ENCODE measurements at places on chromosomes 2 and 18.

DNA sequence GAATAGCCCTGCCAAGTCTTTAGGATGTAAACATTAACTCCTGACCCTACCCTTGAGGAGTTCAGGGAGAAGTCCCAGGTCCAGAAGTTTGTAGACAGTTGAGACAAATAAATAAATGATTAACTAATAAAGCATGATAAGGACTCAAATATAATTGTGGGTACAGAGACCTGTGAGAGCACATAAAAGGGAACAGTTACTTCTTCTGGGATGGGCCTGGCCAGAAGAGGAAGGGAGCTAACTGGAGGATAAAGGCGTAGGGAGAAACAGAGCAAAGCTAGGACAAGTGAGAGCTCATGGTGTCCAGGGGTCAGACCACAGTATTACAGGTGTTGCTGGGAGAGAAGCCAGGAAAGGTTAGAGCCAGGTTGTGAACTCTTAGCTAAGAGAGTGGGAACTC is 3.0 kb downstream of the LCLAT1 start:
- DNase-seq, result no peak

GRCh38 chr2:237418300-237418699 is 4.3 kb upstream of the COL6A3 start:
- no peak for DNase-seq

- no peak for DNase-seq
Measured at GRCh38 chr2:207494137-207494536, 35.6 kb upstream of the CREB1 start.

DNA sequence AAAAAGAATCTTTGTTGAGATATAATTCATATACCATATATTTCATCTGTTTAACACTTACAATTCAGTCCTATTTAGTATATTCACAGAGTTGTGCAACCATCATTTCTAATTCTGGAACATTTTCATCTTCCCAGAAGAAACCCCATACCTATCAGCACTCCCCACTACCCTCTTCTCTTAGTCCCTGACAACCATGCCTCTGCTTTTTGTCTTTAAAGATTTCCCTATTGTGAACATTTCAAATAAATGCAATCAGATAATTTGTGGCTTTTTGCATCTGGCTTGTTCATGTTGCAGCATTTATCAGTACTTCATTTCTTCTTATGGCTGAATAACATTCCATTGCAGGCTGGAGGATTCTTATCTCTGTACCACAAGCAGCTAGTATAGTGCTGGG is 305.9 kb upstream of the MEX3C start:
- no peak for DNase-seq

DNA sequence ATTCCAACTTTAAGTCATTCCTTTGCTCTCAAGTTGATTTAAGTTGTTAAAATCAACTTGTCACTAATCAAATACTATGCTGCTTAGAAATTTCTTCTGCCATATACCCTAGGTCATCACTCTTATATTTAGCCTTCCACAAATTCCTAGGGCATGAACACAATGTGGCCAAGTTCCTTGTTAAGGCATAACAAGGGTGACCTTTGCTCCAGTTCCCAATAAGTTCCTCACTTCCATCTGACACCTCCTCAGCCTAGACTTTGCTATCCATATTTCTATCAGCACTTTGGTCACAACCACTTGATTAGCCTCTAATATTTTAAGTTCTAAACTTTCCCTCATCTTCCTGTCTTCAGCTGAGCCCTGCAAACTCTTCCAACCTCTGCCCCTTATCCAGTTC is 9.9 kb upstream of the TMEM37 start:
- DNase-seq, result no peak

GRCh38 chr2:2875831-2876230 is 501.8 kb downstream of the EIPR1 start:
- no peak for DNase-seq

DNA sequence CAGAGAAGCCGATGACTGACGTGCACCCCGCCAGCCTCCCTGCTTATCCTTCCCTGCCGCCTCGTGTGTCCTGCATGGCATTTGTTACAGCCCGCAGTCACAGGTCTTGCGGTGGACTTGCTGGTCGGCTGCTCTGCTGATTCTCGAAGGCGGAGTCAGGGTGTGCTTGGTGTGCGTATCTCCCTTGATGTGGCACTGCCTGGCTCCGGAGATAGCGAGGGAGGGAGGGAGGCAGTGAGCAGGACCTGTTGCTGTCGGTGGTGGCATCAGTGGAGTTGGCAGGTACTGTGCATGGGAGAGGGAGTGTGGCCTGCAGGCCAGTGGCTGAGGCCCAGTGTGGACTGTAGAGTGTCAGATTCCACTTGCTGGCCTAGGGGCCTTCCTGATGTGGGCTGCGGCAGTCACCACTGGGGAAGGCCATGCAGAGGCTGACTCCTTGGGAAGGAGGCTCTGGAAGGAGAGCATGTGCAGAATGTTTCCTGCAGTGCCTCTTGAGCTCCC is 198.9 kb downstream of the AGAP1 start:
- no peak for DNase-seq

GRCh38 chr18:55089610-55090009 is 130.3 kb upstream of the CCDC68 start:
- no peak for DNase-seq

DNA sequence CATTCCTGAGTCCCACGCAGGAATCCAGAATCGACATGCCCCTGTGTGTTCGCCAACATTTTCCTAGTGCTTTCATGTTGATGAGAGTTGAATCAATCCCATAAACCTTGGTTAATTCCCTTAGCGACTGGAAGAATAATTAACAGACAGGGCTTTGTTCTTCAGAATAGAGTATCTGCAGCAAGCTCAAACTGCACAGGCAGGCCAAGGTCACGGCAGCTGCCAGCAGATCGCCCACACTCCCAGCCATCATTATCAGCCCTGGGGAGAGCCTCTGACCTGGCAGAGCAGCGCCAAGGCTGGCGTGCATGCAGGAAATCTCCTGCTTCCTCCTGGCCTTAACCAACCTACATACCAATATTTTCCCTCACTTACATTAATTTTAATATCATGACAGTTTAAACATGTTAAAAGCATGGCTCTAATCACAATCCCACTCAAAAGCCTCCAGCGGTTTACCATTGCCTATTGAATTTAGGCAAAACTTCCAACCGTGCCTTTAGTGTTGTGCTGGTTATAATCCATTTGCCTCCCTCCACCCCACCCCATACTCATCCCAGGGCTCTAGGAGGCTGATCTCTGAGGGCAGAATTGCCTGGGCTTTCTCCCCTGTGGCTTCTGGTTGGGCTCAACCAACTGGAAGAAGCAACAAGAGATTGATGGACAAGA is 46.8 kb upstream of the NCK2 start:
- no peak for DNase-seq

DNA sequence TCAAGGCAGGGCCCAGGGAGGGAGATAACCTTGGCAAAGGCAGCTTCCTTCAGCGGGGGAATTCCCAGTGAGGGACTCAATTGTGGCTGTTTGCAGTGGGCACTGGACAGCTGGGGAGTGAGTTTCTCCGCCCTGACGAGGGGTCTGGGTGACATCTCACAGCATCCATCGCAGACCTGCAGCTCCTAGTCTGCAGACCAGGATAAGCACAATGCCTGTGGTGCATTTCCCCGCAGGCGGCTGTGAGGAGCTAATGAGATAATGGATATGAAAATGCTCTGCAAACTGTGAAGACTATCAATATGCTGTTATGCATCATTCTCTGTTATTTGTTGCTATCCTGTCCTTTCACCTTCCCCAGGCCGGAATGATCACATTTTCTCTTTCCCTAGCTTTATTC is 30.0 kb upstream of the CYP1B1 start:
- DNase-seq, result no peak

- DNase-seq, result no peak
Measured at GRCh38 chr2:95264624-95265023, 9.6 kb upstream of the PROM2 start.

- no peak for DNase-seq
Measured at GRCh38 chr2:6955511-6956136, 38.4 kb downstream of the RNF144A start.

GRCh38 chr2:205976120-205976814 is 109.7 kb downstream of the INO80D start:
- no peak for DNase-seq

DNA sequence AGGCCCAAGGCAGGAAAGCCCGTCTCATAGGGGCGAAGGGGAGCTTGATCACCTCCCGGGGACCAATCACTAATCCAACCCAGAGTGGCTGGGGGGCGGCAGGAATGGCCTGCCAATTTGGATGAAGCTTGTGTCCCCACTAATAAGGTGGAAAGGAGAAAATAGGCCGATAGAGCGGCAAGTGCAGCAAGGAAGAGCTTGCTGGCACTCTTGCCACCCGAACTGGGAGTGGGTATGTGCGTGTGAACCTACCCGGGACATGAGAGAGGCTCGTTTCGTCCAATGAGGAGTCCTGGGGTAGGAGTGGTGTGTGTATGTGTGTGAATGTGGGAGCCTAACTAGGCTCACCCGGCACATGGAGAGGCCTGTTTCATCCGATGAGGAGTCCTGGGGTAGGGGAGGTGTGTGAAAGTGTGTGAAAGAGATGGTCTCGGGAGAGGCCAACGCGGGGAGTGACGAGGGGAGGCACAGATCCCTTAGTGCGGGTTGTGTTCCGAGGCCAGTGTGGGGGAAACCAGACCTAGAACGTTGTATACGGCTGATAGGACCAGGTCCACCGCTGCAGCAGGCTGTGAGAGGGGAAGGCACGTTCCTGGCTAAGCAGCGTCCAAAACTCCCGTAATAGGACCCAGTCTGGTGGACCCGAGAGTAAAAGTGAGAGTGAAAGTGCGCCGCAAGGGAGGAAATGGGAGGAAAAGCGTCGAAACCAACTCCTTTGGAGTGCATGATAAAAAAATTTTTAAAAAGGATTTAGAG is 47.1 kb upstream of the SELENOI start:
- peak; percentile 48 for DNase-seq

DNA sequence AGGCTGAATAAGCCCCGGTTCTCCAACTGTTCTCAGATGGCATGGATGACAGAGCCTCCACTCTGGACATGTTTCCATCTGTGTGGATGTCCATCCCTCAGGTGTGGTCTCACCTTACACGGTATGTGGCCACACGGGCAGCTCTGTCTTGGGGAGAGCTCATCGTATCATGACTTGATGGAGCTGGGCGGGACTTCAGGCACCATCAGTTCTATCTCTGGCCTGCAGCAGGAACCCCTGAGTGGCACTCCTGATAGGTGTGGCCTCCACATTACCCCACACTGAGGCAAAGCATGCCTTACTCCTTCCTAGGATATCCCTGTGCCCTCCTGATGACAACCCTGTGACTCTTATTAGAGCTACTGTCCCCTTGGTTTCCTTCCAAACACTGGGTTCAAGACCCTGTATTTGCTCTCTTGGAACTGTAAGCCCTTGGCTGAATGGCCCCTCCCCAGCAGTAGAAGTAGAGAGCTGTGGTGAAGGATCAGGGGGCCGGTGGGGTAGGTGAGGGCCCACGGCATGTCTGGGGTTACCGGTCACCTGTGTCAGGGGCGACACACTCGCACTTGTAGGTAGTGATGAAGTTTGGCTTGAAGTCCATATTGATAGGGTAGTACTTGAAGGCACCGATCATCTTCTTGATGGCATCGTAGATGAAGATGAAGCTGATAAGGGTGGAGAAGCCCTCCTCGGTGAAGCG is 48.2 kb downstream of the MTHFD2 start:
- no peak for DNase-seq

GRCh38 chr2:1863861-1864260 is 119.5 kb upstream of the PXDN start:
- no peak for DNase-seq
